Dermis blood vessel endothelial cell (primary cell): ENCODE measurements at places on chromosomes 5 and 9. TPM values are rescaled to one million over a fixed set of nuclear protein-coding genes. Genes with fewer than 3 reads are reported as not detected.

DNA sequence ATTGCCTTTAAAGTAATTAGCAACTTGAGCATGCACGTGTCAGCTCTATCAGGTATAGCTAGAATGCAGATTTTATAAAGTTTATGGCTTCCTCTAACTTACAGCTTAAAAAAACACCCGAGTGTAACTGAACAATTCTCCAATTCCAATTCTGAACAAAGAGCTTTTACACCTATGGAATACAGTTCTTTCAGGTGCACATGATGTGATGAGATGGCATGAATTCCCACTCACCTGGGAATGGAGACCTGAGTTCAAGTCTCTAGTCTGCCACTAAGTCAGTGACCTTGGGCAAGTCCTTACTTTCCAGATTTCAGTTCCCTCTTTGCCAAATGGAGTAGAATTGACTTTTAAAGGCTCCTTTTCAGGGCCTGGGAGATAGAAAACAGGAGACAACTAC is 1.8 kb downstream of the ZFAND5 start:
- peak; percentile 20 for DNase-seq

- no peak for DNase-seq
Measured at GRCh38 chr5:135441350-135441831, 5.8 kb downstream of the DCANP1 start.

NREP gene
- total RNA-seq, result 24.9 and 39.0 TPM in 2 replicates

NEUROG1 gene
- total RNA-seq, result not detected in 2 replicates

- no peak for DNase-seq
Measured at GRCh38 chr5:35294017-35294416, 63.7 kb upstream of the PRLR start.

GRCh38 chr5:107739661-107740060 is 68.9 kb upstream of the EFNA5 start:
- DNase-seq, result no peak

DNA sequence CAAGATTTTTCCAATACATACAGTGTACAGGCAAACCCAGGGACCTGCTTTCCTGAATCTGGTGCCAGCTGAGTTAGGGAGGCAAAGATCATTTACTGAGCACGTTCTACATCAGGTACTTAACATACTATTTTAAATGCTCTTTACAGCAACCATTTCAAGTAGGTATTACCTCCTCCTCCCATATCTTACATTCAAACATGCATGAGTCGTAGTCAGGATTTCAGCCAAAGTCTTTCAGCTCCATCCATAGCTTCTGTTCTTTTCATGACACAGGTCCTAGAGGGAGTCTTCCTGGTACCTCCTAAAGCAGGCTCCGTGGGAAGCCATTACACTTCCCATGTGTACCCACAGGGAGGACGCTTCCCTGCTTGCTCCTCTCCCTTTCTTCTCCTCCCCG is 11.7 kb downstream of the KCNV2 start:
- DNase-seq, result no peak

GRCh38 chr5:6705088-6705487 is 8.1 kb upstream of the TENT4A start:
- peak; percentile 39 for DNase-seq

SOHLH1 gene
- 0.05 TPM in 1 of 2 replicates, not detected in the other for total RNA-seq

GRCh38 chr9:69683927-69684326 is 11.8 kb upstream of the APBA1 start:
- no peak for DNase-seq

- peak; percentile 4 for DNase-seq
Measured at GRCh38 chr5:116788851-116789403, 214.3 kb upstream of the SEMA6A start.

- DNase-seq, result peak; percentile 83
Measured at GRCh38 chr9:94799578-94800264, 73.2 kb downstream of the AOPEP start.

ADAMTS2 gene
- total RNA-seq, result 0.42 and 2.4 TPM in 2 replicates

MARCOL gene
- not detected in 2 replicates for total RNA-seq

IFNA2 gene
- total RNA-seq, result not detected in 2 replicates

PHYHD1 gene
- 0.85 TPM in 1 of 2 replicates, not detected in the other for total RNA-seq

OTP gene
- not detected in 2 replicates for total RNA-seq

DNA sequence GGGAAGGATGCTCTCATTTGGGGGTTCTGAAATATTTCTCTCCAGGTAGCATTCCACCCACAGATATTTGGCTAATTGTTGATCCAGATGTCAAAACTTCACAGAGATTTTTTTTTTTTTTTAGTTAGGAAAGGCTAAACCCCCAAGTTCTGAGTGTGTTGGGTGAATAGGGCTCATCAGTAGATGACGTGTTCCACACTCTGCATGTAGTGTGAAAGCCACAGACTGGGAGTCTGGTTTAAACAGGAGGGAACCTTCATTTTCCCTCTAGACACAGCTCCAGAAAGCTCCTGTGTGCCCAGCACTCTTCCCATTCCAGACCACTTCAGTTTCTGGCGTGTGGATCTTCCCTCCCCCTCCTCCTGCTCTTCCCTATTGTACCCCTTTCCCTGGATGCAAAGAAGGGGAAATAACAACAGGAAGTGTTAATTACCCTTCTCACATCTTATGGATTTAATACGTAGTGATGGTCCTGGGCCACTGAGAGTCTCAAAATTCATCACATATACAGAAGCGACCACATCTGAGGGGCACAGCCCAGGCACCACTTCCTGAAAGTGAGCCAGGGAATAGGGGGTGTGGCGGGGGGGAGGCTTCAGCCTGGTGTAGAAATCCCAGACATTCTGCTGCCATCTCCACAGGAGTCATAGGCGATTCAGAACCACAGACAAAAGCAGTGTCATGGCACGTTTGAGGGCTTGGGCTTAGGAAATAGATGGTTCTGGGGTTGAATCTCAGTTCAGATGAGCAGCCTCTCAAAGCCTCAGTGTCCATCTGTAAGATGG is 65.1 kb downstream of the DAP start:
- no peak for DNase-seq

- DNase-seq, result no peak
Measured at GRCh38 chr5:95864456-95864855, 41.9 kb upstream of the GLRX start.

GRCh38 chr5:1138445-1139245 is 26.8 kb upstream of the SLC12A7 start:
- DNase-seq, result no peak

GRCh38 chr9:34985311-34985899 is 4.1 kb upstream of the DNAJB5 start:
- peak; percentile 90 for DNase-seq

SLC22A4 gene
- 4.7 and 4.8 TPM in 2 replicates for total RNA-seq

- no peak for DNase-seq
Measured at GRCh38 chr5:1719860-1720259, 79.8 kb downstream of the MRPL36 start.

DNA sequence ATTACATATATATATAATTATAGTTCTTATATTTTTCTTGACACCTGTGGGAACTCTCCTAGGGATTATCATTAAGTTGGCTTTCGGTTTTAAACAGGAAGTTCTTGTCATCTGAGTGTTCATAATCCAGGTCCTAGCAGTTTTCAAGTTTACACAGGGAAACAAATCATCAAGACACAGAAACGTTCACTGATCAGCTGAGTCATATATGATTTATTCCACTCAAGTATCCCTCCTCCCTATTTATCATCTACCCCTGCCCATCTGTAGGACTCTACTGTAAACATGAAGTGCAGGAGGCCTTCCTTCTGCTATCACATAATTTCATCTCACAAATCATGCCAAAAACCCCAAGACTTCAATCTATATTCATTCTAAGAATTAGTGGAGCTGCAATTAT is 6.3 kb downstream of the SLC25A51 start:
- DNase-seq, result peak; percentile 46

GRCh38 chr5:180495292-180495691 is 1.1 kb downstream of the CNOT6 start:
- peak; percentile 20 for DNase-seq

SPOCK1 gene
- 1.0 and 7.0 TPM in 2 replicates for total RNA-seq

- DNase-seq, result peak; percentile 84
Measured at GRCh38 chr5:150410524-150411244, 2.0 kb downstream of the CD74 start.

- no peak for DNase-seq
Measured at GRCh38 chr5:174675110-174675509, 49.3 kb upstream of the MSX2 start.

GRCh38 chr9:121206516-121207370 is 5.1 kb upstream of the RAB14 start:
- no peak for DNase-seq

GRCh38 chr5:90307782-90308181 is 101.8 kb downstream of the CETN3 start:
- no peak for DNase-seq

OR1Q1 gene
- not detected in 2 replicates for total RNA-seq

GRCh38 chr5:155978850-155979249 is 348.1 kb upstream of the SGCD start:
- DNase-seq, result no peak

AGXT2 gene
- total RNA-seq, result 0.05 TPM in 1 of 2 replicates, not detected in the other

DNA sequence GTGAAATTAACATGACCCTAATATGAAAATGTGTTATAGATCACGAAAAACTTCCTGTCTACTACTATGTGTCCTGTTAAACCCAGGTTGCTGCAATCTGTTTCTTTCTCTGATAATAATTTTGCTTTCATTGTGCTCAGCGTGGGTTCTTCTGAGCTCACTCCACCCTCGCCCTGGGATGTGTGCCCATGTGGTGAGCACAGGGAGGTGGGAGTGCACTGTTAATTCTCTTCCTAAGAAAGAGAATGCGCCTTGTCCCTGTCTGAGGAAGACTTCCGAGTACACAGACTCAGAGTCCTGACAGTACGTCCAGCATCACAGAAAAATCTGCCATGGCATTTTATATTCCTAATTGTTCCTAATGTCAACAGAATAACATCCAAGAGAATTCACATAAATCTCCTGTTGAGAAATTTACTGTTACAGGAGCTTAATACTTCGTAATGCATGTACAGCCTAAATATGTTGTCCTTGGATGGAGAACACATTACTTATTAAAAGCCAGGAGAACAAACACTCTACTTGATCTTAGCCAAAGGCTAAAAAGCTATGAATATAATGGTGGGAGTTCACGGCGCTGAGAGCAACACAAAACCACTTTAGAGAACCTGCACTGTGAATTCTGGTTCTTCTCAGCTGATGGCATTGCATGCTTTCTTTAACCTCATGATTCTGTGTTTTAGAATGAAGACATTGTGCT is 102.6 kb downstream of the PDE4D start:
- DNase-seq, result peak; percentile 70

DNA sequence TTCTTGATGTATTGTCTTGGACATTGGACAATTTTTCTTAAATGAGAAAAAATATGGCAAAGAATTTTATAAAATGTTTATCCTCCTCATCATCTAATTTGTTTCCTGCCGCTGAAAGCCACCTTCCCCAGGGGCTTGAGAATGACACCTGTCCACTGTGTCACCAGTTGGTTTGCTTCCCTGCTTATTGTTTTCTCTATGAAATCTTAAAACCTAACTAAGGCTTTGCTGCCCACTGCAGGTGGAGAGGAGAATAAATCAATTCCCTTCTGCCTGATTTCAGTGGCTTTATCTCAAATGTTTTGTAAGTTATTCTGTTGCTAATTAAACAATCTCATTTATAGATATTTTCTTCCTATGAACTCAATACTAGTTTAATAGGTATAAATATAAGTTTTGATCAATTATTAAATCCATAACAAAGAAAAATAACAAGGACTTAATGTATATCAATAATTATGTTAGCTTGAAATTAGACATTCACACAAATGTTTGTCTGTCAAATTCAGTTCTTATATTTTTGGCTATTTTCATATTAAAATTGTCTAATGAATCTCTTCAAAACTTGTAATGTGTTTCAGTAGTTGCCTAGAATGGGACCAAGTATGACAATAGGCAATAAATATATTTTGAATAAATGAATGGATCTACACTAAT is 822.5 kb downstream of the PTPRD start:
- DNase-seq, result peak; percentile 23

DNA sequence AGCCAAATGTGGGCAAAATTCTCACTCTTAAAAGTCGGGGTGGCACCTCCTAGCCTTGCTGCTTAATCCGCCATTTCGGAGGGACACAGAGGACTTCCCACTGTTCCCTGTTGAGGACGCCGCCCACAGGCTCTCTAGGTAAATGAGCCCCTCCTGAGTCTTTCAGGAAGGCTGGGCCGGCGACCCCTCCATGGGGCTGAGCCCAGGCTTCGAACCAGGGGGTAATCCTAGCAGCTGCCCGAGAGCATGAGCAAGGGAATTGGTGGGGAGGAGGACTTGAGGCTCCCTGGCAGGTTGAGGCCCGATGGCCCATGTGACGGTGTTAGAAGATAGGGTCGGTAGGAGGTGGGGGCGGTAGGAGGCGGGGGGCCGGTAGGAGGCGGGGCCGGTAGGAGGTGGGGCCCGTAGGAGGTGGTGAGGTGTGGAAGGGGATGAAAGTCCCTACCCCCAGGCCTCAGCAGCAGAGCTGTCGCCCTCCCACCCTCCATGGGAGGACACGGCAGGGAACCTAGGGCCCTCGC is 17.1 kb downstream of the SLC12A7 start:
- no peak for DNase-seq

GRCh38 chr5:9347541-9348295 is 198.2 kb downstream of the SEMA5A start:
- DNase-seq, result no peak

DNA sequence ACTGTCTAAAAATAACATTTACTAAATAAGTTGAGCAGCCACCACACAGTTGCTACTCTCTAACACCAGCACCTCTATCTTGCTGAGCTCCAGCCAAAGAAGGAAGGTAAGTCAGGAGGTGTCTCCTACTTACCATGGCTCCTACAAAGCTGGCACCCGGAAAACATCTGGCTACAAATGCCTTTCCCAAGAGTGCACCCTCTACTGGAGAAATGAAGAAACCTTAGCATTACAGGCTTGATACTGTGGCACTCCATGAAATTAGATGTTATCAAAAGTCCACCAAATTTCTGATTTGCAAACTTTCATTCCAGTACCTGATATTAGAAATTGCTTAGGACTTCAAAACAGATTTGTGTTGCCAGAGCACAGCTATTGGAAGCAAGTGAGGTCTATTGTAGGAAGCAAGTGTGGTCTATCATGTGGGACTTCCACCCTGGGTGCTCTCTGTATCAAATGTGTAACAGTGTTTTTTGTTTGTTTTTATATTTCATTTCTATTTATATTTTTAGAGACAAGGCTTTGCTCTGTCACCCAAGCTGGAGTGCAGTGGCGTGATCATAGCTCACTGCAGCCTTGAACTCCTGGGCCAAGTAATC is 25.7 kb upstream of the RFK start:
- peak; percentile 51 for DNase-seq

DNA sequence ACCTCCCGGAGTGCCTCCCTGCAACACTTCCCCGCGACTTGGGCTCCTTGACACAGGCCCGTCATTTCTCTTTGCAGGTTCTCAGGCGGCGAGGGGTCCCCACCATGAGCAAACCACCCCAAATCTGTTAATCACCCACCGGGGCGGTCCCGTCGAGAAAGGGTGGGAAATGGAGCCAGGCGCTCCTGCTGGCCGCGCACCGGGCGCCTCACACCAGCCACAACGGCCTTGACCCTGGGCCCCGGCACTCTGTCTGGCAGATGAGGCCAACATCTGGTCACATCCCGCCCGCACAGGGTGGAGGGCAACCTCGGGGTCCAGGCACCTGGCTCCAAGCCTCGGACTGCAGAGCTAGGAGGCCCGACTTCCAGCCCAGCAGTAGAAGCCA is 776 bp upstream of the TERT start:
- DNase-seq, result no peak

GRCh38 chr5:168153263-168153875 is 138.1 kb upstream of the WWC1 start:
- no peak for DNase-seq

HTR4 gene
- 0.14 TPM in 1 of 2 replicates, not detected in the other for total RNA-seq
